ENCODE measurements at places on chromosomes 4 and X.

GRCh38 chr4:111618908-111619307, 526.3 kb upstream of the FAM241A start:
- DNase-seq = no peak

- no peak for DNase-seq
These were observed 157.1 kb upstream of the PACRGL start for GRCh38 chr4:20543131-20543530.

DNA sequence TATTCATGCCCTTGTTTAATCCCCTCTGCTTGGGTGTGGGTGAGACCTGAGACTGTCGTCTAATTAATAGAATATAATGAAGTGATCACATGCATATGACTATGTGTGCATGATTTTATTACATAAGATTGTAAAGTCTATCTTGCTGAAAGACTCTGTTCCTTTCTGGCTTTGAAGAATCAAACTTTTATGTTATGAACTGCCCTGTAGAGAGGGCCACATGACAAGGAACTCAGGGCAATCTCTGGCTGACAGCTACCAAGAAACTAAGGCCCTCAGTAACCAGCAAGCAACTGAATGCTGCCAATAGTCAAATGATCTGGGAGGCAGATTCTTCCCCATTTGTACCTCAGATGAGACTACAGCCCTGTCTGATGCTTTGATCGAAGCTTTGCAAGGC, 13.5 kb downstream of the TSPAN7 start:
- no peak for DNase-seq

DNA sequence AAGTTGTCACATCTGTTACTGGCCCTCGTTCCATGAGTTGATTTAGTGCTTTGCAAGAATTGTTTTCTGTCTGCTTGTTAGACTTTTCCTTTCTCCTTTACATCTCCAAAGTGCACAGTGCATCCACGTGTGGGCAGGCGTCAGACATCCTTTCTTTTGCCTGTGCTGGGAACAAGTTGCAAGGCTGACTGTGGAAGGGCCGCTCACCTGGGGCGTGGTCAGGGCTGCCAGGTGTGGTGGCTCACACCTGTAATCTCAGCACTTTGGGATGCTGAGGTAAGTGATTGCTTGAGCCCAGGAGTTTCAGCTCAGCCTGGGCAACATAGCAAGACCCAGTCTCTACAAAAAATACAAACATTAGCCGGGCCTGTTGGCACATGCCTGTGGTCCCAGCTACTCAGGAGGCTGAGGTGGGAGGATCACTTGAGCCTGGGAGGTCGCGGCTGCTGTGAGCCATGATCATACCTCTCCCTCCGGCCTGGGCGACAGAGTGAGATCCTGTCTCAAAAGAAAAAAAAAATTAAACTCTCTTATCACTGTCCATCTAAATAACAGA, 46.2 kb downstream of the RGS12 start:
- no peak for DNase-seq

- DNase-seq = peak; percentile 34
These were observed 31.0 kb upstream of the FAT4 start for GRCh38 chr4:125283707-125284279.

- no peak for DNase-seq
These were observed 2430.3 kb downstream of the PCDH7 start for GRCh38 chr4:33150525-33150910.

DNA sequence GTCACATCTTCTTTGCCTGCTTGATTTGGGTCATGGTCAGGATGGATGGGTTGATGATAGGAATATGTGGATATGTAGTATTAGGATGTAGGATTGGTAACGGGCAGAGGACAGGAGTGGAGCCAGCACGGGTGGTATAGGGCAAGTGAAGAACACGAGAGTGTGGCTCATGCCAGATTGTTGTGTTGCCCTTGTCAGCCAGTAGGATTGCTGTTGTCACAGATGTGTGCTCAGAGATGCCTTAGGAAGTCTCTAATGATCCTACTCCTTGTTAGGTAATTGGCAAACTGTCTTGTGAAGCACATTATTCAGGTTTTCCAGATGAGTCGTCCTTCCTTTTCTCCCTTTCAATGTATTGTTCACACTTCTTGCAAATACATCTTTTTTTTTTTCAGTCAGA, 5.5 kb downstream of the ATP10D start:
- peak; percentile 86 for DNase-seq

GRCh38 chr4:80036949-80037685, 35.9 kb downstream of the ANTXR2 start:
- peak; percentile 35 for DNase-seq
